ENCODE measurements at places on chromosomes 3 and 15. TPM values are rescaled to one million over a fixed set of nuclear protein-coding genes. Genes with fewer than 3 reads are reported as not detected.

DNA sequence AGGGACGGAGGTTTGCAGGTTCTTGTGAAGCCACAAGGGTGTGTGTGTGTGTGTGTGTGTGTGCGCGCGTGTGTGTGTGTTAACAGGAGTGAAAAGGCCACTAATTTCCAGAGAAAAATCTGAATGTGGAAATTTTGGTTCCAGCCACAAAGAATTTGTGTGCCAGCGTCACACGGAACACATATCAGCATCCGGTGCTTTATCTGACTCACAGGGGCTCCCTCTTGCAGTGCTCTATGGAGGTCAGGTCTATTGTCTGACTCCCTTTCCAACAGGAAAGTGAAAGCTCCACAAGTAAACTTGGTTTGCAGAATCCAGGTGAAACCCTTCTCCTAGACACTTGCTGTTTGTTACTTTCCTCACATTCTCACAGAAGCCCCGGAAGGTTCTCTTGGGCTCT lies 6.2 kb downstream of the CLDN11 start:
- H3K4me1 ChIP-seq = peaks cover 2% of the 10 kb centered on the region
- no peaks in the 10 kb centered on the region for H3K27me3 ChIP-seq
- no peak overlapping the region for H3K27ac ChIP-seq
- no peaks in the 10 kb centered on the region for H3K36me3 ChIP-seq

DNA sequence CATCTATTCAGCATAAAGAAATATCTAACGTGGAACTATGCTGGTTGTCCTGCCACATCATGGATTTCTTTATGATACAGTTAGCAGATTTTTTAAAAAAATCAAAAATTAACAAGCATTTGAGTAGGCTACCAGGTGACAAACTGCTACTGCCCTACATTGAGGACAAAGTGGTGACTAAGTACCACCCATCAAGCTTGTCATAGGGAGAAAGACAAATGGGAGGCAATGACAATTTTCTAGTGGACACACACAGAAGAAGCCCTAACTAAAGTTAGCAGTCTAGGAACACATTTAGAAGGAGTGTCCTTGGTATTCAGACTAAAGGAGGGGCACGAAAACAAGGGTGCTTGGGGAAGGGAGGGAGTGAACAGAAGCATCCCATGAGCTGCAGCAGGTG lies 131.2 kb downstream of the TBL1XR1 start:
- no peak for DNase-seq
- no peak overlapping the region for H3K4me3 ChIP-seq
- H3K27ac ChIP-seq = no peak overlapping the region
- H3K27me3 ChIP-seq = no peaks in the 10 kb centered on the region

- no peaks in the 10 kb centered on the region for H3K4me1 ChIP-seq
- H3K27me3 ChIP-seq = no peaks in the 10 kb centered on the region
- no peak overlapping the region for H3K4me3 ChIP-seq
- H3K36me3 ChIP-seq = no peaks in the 10 kb centered on the region
- DNase-seq = no peak
Measured at GRCh38 chr15:27686369-27686768, 412.7 kb downstream of the OCA2 start.

DNA sequence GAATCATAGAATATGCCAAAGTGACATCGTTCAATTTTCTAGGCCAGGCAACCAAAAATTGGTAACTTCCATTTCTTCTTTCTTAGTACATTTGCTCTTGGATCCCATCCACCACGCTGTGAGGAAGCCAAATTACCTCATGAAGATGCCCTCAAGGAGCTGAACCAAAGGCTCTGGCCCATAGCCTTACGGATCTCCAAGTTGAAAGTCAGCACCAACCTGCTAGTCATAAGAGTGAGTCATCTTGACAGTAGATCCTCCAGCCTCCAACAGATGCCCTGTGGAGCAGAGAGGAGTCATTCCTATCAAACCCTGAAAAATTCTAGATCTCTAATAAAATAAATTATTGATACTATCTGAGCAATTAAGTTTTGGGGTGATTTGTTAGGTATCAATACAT lies 322.5 kb upstream of the COL8A1 start:
- DNase-seq = no peak
- no peaks in the 10 kb centered on the region for H3K27me3 ChIP-seq
- no peaks in the 10 kb centered on the region for H3K36me3 ChIP-seq
- H3K4me1 ChIP-seq = no peaks in the 10 kb centered on the region

DNA sequence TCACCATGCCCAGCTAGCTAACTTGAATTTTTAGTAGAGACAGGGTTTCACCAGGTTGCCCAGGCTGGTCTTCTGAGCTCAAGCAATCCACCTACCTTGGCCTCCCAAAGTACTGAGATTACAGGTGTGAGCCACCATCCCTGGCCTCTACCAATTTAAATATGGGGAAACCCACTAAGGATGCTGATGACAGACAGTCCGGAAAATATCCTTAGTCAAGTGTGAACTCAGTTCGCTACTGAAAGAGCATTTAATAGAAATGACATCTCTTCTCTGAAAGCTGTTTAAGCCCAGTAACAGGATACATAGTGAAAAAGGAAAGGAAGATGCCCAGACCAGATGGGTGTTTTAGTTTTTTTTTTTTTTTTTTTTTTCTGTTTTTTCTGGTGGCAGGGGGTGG lies 7.7 kb upstream of the GRAMD2A start:
- no peak for DNase-seq
- no peak overlapping the region for H3K4me3 ChIP-seq
- H3K4me1 ChIP-seq = no peaks in the 10 kb centered on the region
- H3K27ac ChIP-seq = no peak overlapping the region
- H3K36me3 ChIP-seq = peaks cover 99% of the 10 kb centered on the region
- H3K27me3 ChIP-seq = no peaks in the 10 kb centered on the region

GRCh38 chr15:20341901-20342600 lies 199.5 kb downstream of the GOLGA6L6 start:
- H3K36me3 ChIP-seq = no peaks in the 10 kb centered on the region
- no peaks in the 10 kb centered on the region for H3K27me3 ChIP-seq

- DNase-seq = no peak
- H3K4me3 ChIP-seq = no peak overlapping the region
- H3K27me3 ChIP-seq = no peaks in the 10 kb centered on the region
- H3K4me1 ChIP-seq = no peaks in the 10 kb centered on the region
- no peak overlapping the region for H3K27ac ChIP-seq
Measured at GRCh38 chr3:174376346-174376745, 482.8 kb upstream of the NAALADL2 start.

DNA sequence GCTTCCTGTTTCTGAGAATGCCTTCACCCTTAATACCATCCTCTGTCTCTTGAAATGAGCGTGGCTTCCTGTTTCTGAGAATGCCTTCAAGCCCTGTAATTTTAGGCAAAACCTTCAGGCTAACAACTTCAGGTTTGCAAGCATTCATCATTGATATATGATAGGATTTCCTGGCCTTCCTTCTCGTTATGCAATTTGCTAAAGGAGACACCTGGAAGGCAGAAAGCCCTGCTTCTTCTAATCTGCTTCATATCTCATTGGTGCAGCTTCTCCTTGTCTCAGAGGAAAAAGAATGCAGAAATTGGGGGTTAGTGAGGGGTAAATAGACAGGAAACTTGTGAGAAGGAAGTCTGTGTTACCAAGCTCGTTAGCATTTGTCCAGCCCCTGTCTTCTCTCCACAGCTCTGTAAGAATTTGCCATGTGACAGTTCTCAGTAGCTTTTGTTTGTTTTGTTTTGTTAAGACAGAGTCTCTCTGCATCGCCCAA lies 7.3 kb downstream of the ARL6IP5 start:
- H3K4me3 ChIP-seq = no peak overlapping the region

CPNE9 gene
- total RNA-seq = 0.90 TPM

FGF7 gene
- 21.9 TPM for total RNA-seq

ZMYND10 gene
- total RNA-seq = 2.8 TPM

ALG1L2 gene
- 1.5 TPM for total RNA-seq

CFAP20DC gene
- not detected for total RNA-seq

SLC15A2 gene
- 63.6 TPM for total RNA-seq

DHFR2 gene
- 8.1 TPM for total RNA-seq

GASK1A gene
- total RNA-seq = 3.9 TPM

All from upper lobe of right lung (tissue), 1 donor.